Activated CD8-positive, alpha-beta memory T cell treated with anti-CD3 and anti-CD28 coated beads for 1 hour (primary cell): ENCODE measurements at places on chromosomes 4 and X.

DNA sequence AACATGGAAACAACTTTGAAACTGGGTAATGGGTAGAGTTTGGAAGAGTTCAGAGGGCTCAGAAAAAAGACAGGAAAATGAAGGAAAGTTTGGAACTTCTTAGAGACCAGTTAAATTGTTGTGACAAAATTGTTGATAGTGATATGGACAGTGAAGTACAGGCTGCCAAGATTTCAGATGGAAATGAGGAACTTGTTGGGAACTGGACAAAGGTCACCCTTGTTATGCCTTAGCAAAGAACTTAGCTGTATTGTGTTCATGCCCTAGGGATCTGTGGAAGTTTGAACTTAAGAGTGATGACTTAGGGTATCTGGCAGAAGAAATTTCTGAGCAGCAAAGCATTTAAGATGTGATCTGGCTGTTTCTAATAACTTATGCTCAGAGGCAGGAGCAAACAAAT is 5.1 kb upstream of the ARL13A start:
- DNase-seq: no peak

DNA sequence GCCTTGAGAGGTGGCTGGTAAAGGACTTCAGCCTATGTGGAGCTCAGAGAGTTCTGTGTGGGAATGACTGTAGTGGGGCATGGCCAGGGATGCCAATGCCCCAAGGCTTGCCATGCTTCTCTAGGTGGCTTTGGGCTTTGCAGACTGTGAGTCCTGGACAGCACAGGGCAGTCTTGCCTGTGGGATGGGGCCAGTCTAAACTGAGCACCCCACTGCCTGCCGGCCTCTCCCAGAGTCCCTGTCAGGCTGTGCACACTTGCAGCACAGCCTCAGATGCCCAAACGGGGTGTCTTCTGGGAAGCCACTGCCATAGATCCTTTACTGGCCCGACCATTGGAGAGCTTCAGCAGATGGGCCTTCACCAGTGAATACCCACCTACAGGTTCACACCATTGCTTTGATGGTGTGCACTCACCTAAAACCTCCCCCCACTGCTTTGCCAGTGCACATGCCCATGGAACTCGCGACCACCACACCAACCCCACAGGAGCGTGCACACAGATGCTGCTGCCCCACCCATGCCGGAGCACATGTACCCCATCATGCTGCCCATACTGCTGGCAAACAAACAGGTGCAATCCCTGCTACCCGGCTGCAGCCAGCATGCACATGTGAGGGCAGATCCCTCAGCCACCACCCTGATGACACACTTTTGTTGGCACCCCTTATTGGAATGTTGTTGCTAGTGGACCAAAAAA is 97.3 kb upstream of the CNKSR2 start:
- DNase-seq: no peak

DNA sequence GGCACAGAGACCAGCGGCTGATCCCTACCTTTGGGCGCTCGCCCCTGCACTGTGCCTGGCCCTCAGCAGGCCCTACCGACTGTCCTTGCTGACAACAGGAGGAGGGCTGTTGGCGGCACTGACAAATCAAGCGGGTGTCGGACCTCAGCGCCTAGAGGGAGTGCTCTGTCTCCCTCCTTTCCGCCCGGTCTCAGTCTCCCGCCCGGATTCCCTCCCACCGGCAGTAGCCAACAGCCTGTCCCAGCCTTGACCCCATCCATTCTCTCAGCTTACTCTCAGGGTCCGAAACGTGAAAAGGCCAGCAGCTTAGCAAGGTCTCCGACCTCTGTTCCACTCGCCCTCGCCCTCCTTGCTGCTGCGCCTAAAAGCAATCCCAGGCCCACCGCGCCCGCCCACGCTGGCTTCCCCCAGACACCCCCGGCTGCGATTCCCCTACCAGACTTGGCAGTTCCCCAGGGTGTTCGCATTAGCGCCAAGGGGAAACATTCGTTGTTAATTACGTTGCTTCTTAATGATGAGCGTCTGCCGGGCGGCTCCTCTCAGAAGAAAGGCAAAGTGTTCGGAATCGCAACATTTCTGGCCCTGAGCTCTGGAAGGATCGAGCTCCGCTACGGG is 96.2 kb downstream of the SOWAHB start:
- no peak for DNase-seq

GRCh38 chr4:145183023-145183422 is 2.6 kb upstream of the OTUD4 start:
- no peak for DNase-seq

- DNase-seq: no peak
Observed at GRCh38 chr4:76373919-76374552, 46.9 kb downstream of the CCDC158 start.
